ENCODE measurements at places on chromosomes 6 and 20.

- DNase-seq = no peak
Observed at GRCh38 chr6:4447639-4448330, 312.4 kb upstream of the ECI2 start.

- no peak for DNase-seq
Observed at GRCh38 chr20:43870484-43870883, 44.2 kb upstream of the TOX2 start.

DNA sequence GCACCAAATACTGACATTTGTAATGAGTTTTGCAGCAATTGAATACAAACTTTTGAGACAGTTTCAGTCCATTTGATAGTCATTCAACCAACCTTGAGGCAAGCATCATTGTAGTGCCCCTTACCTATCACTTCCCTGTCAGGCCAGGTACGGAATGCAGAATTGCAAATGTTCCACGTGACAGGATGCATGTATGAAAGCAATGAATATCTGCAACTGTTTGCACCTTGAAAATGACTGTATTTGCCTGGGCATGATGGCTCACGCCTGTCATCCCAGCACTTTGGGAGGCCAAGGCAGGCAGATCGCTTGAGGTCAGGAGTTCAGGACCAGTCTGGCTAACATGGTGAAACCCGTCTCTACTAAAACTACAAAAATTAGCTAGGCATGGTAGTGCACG is 146.0 kb upstream of the SCGN start:
- no peak for DNase-seq

- DNase-seq = no peak
Observed at GRCh38 chr6:16756660-16757255, 4.5 kb downstream of the ATXN1 start.

DNA sequence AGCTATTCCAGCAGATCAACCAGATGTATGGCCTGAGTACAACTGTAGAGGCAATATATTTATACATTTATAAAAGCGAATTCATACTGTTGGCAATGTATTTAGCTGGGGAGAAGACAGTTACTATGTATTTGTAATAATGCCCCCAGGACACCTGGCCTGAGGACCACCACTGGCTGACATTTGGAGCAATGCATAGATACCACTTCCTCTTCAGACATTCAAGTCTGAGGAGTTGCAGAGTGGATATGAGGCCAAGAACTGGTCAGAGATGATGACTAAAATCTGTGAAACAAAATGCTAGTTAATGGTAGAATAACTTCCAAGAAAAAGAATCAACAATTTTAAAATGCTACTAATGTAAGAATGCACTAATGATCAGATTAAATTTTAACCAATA is 462.3 kb downstream of the CDC5L start:
- DNase-seq = no peak

- DNase-seq = no peak
Observed at GRCh38 chr6:166341977-166342348, 382 bp downstream of the SFT2D1 start.

GRCh38 chr6:145643760-145644159 is 91.6 kb downstream of the EPM2A start:
- no peak for DNase-seq

DNA sequence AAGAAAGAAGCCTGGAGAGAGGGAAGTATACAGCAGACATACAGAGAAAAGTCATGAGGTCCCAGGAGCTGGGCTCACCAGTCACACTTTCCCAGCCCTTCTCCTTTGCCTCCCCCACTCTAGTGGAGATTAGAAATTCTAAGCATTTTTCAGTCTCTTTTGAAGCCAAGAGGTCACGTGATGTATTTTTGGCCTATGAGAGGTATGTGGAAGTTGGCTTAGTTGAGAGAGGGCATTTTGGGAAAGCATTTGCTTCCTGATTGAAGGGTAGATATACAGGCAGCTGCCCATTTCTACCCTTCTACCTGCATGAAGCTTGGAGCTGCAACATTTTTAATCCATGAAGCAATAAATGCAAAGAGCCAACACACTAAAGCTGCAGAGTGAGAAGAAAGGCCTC is 106.0 kb upstream of the TNFAIP3 start:
- no peak for DNase-seq

DNA sequence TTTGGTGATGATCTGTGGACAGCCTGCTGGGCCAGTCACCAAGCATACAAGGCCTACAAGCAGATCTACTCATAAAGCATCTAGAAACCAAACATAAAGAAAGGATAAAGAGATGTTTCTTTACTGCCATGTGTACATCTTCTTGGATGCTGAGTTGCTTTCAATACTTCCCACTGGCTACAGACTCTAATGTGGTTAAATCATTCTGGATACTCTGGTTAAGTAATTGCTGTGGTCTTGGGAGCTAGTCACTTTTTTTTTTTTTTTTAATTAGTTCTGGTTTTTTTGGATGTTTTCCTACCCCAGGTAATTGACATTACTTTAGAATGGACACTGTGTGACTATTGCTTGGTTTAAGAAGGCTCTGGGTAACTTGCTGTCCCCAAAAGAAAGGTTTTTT is 215.4 kb upstream of the RUNX2 start:
- DNase-seq = no peak

GRCh38 chr20:17276101-17276500 is 49.3 kb downstream of the PCSK2 start:
- no peak for DNase-seq

DNA sequence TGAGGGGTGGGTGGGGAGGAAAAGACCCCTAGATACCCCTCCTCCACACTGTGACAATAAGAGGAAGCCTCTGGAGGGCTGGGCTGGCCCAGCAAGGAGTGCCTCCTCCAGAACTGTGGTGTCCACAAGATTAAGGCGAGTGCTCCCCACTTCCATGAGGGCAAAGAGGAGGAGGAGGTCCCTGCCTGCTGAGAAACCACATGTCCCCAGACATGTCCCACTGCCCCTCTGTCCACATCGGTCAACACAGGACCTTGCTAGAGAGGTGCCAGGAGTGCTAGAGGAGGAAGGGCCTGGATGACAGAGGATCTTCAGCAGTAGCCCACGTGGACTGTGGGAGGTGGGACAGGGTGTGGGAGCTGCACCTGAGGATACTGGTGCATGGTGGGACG is 3.1 kb downstream of the RAET1G start:
- no peak for DNase-seq

DNA sequence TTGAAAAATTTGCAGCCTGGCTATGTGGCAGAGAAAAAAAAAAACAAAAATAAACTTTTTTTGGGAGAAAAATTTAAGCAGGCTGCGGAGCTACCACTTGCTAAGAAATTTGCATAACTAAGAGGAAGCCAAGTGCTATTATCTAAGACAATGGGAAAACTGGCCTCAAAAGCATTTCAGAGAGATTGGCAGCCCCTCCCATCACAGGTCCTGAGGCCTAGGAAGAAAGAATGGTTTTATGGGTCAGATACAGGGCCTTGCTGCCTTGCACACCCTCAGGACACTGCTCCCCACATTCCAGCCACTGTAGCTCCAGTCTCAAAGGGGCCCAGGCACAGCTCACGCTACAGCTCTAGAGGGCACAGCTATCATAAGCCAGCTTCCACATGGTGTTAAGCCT is 777.9 kb downstream of the TENT5A start:
- no peak for DNase-seq

DNA sequence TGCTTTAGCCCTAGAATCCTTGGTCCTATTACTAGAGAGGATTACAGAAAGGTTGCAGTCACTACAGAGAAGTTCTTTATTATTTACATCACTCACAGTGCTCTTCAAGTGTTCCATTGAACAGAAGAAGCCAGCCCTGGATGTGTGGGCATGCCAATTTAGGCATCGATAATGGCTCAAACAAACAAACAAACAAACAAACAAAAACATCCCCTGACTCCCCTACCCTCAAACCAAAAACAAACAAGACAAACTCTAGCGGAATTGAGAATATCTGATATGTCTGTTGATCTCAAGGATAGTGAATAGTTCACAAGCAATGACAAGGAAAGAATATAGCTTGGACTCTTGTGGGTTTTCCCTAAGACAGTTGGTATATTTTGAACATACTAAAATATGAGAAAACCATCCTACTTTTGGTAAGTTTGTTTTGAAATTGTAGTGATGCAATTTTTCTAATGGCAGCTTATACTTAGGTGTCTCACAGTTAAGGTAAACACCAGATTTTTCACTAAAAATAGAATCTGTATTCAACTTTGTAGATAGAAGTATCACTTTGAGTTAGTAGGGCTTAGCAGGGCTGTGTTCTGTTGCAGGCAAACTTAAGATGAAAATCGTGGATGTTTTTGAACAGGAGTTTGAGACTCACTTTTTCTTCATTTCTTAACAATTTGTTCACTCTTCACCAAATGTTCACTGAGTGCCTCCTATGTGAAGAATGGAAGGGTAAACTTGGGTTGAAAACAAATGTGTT is 92.8 kb upstream of the FAM184A start:
- no peak for DNase-seq

- no peak for DNase-seq
Observed at GRCh38 chr20:19406381-19406780, 193.9 kb downstream of the SLC24A3 start.

All from naive B cell (primary cell).